ENCODE measurements at places on chromosomes 4 and X. TPM values are rescaled to one million over a fixed set of nuclear protein-coding genes. Genes with fewer than 3 reads are reported as not detected.
A peak's percentile ranks its signal among the peaks of the same experiment; 100 is the strongest.

The PITX2 gene
- not detected for polyA plus RNA-seq

The SOWAHB gene
- polyA plus RNA-seq = 0.12 TPM

The GASK1B gene
- 29.1 TPM for polyA plus RNA-seq

The P2RY4 gene
- 0.49 TPM for polyA plus RNA-seq

The F11 gene
- polyA plus RNA-seq = 35.1 TPM

The TLR1 gene
- polyA plus RNA-seq = 0.08 TPM

- no peak for DNase-seq
Observed at GRCh38 chrX:137574784-137575293, 8.9 kb downstream of the ZIC3 start.

- no peak for DNase-seq
Observed at GRCh38 chr4:95537863-95538488, 10.8 kb downstream of the UNC5C start.

DNA sequence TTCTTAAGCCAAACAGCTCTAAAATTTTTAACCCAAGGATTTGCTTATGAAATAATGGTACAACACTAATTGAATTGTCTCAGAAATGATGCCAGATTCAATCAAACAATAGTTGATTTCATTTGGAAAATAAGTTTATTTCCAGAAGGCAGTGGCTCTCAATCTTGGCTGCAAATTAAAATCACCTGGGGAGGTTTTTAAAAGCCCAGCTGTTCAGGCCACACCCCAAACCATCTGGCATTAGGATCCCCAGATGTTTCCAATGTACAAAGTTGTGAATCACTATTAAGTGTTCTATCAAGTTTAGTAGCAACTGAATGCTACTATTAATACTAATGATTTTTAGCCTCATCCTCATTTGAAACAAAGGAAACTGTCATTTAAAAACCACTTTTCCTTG lies 22.2 kb downstream of the TMEM184C start:
- DNase-seq = no peak

GRCh38 chrX:78307665-78308064 lies 19.7 kb downstream of the CYSLTR1 start:
- no peak for DNase-seq

DNA sequence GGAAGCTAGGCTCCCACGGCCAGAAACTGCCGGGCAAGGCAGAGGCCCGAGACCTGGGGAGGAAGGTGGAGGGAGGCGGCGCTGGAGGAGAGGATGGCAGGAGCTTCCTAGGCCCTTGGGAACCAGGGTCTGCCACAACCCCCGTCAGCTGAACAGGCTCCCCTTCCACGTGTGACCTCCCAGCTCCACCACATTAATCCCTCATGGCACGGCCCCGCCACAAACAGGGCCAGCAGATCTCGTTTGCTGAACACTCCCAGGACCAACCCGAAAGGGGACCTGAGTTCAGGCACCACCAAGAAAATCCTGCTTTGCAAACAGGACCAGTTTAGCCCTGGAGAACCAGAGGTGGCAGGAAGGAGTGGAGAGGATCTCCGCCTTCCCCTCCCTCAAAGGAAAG lies 62.7 kb downstream of the FHDC1 start:
- DNase-seq = no peak

GRCh38 chr4:186537843-186538521 lies 17.4 kb downstream of the MTNR1A start:
- no peak for DNase-seq

- no peak for DNase-seq
Observed at GRCh38 chrX:6986915-6987314, 160.6 kb upstream of the STS start.

DNA sequence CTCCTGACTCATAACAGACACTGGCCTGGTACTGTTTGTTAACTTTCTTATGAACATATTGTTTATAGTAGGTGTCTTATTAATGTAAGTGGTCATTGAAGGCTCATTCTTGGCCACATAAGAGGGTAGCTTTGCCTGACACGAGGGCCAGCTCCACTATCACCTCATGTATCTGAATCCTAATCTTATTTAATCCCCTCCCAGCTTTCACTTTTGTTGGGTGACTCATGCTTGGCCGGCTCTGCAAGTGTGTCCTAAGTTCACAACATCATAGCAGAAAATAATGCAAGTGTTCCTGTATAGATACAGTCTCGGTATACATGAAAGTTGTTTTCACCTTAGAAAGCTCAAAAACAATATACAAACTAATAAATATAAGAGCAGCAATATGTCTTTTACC lies 283.8 kb downstream of the IQCM start:
- DNase-seq = no peak

DNA sequence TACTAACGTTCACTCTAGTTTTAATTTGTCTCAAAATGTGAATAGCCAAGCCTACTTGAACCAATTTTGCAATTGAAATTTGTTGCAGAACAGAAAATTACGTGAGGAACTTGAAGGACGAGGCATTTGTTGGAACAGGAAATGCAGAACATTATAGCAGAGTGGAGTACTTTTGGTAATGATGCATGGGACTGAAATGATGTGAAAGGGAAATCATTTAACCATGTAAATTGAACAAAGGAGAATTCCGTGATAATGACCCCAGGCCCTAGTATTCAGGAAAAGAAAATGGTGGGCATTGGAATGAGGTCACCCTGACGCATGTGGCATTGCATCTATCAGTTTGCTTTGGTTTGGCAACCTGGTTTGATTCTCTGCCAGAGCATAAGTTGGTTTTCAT lies 44.9 kb upstream of the BEND4 start:
- DNase-seq = no peak

DNA sequence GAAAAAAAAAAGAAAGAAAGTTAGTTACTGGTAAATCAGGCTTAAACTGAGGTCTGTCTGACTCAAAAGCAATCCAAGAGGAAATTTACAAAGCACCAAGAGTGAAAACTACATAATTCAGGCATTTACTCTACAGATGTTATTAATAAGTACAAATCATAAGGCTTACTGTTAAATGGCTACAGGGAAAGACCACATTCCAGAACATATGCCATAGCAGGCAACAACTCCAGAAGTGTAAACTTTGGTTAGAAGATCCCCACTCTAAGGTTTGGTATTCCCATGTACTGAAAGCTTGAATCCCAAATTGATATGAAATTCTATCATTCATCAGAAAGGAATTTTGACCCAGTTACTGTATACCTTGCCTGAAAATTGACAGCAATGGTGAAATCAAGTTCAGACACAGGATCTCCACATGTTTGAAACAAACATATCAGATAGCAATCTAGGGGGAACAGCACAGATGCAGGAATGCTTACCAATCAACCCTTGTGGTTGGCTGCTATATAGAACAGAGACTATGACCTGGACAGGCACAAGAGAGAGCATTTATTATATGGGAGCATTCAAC lies 6.6 kb downstream of the USP26 start:
- no peak for DNase-seq

DNA sequence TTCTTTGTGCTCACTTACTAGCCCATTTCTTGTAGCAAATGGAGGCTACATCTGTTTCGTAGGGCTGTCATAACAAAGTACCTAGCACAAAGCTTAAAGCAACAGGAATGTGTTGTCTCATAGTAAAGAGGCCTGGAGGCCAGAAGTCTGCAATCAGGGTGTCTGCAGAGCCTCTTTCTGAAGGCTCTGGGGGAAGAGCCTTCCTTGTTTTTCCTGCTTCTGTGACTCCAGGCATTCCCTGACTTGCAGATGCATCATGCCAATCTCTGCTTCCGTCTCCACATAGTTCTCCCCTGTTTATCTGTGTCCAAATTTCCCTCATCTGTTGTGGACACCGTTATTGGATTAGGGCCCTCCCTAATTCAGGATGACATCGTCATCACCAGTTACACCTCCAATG lies 67.1 kb downstream of the SHROOM2 start:
- no peak for DNase-seq

DNA sequence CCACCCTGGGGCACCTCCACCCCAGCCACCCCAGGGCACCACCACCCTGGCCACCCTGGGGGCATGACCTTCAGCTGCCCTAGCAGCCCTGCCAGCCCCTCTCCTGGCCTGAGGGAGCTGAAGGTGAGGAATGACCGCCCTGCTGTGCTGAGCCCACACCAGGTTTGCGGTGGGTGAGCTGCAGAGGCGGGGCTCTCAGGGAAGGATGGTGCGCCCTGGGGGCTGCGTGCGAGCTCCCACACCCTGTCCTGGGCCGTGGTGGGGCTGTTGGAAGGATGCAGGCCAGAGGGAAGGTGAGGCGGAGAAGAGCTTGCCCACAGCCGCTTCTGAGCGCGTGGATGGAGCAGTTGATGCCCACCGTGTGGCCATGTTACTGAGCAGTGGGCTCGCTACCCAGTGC lies 17.7 kb downstream of the UVSSA start:
- no peak for DNase-seq

- peak; percentile 79 for DNase-seq
Observed at GRCh38 chrX:30679369-30679768, 26.1 kb downstream of the GK start.

- DNase-seq = no peak
Observed at GRCh38 chrX:135741192-135741715, 26.7 kb downstream of the CT45A3 start.

- DNase-seq = no peak
Observed at GRCh38 chrX:13383907-13384306, 64.1 kb upstream of the ATXN3L start.

DNA sequence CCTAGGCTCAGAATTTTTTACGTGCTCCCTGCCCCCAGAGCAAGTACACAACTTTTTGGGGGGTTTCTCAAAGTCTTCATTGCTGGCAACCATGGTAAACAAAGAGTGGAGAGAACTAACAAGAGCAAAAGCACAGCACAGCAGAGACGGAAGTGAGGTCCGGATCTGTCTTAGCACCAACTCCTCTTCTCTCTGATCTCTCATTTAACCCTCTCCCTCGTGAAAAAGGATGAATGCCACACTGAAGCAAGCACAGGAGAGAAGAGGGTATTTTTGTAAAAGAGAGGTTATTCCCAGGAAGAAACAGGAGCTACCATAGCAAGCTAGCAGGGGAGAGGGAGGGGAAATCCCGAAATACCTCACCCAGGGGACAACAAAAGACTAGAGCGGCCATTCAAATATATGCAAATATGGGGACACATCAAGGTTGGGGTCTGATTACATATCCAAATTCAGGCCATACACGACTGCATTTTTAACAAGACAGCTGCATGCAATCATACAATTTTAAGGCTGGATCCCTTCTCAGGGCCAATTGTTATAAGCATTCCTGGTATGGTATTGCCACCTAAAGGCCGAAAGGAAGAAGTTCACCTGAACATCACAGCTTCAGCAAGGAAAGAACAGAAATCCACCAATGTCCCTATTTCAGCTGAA lies 46.6 kb downstream of the CD40LG start:
- peak; percentile 10 for DNase-seq

All from HepG2 (cell line).